ENCODE measurements at places on chromosomes 16 and 17.

DNA sequence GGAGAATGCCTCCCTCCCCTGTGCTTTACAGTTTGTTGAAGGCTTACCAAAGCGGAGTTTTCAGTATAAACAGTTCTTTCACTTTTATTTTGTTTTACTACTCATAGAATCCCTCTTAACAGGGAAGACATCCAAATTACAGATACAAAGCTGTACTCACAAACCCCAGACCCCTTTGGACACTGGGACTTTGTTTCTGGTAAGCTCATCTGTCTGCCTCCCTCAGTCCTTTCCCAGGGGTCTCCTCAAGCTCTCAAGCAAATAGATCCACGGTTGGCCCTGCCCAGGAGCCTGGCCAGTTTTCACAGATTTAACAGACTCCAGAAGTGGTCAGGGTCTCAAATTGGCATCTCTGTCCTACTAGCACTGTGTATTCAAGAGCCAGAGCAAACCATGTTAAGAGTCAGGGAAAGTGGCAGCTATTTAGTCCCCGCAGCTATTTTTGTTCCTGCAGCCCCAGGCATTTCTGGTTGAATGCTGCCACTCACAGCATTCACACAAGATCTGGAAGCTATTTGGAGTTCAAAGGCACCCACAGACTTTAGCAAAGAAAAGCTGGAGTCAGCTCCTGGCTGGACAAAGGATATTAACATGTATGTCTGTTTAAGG lies 54.2 kb downstream of the TMEM100 start:
- no peak for DNase-seq

DNA sequence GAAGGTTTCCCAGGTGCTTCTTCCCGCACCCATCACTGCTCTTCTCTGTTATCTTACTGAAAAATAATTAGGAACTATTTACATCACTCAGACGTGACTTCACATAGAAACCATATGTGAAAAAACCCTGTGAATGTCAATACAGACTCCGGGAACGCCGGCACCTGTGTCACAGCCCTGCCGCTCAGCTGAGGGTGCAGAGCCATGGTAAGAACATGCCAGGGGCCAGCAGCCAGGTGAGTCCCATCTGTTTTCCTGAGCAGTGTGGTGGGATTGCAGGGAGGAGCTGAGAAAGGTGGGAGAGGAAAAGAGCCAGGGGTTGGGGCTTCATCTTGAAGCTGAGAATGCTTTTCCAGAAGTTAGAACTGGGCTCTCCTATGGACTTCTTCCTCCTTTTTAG lies 13.7 kb downstream of the FOXF1 start:
- no peak for DNase-seq

DNA sequence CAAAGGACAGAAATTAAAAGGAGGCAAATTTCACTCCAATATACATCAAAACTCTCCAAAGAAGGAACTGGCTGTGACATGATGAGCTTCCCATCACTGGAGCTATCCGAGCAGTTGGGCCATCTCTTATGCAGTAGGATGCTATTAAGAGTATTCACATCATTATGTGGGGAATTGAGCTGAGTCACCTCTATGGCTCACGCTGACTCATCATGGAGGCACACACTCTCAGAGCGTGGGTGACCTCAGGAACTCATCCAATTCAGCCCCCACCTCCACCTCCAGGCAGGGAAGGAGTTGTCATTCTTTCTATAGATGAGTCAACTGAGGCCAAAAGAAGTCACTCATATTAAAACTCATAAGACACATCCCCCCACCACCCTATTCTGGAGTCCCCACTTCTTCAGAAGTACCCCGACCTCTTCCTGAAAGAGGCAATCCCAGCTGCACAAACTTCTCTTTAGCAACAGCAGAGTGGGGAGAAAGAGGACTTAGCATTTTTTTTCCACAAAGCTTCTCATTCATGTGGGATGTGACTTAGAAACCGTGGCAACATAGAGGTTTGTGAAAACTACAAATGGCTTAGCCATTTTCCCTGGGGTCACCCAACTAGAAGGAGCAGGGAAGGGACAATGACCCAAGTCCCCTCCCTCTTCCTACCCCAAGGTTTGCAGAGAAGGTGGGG lies 32.5 kb downstream of the ABCC12 start:
- DNase-seq = peak; percentile 81

DNA sequence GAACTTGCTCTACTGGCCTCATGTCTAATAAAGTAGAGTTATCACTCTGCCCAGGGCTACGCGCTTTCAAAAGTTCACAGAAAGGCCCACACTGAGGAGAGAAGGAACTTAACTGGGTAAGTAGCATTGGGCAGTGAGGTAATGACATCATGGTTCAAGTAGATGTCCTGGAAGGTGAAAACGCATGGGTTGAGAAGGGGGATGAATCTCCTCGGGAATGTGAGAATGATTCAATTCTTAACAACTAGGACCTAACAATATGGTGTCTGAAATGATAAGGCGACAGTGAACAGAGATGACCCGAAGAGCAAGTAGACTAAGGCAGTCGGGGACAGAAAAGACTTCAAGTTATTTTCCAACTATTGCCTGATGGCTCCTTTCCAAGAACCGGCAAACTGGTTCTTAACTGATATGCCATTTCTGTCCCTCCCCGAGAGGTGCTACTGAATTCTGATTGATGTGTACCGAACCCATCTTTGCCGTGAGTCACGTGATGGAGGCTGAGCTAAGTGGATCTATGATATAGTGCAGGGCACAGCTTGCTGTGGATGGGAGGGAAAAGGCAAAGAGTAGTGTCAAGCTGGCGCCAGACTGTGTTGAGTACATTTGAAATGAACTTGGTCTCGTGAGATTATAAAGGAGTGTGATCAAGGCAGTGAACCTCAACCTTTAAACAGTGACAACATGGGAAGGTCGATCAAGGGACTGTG lies 44.1 kb downstream of the MARCHF10 start:
- DNase-seq = no peak

GRCh38 chr16:6633456-6633855 lies 699.2 kb upstream of the RBFOX1 start:
- no peak for DNase-seq

DNA sequence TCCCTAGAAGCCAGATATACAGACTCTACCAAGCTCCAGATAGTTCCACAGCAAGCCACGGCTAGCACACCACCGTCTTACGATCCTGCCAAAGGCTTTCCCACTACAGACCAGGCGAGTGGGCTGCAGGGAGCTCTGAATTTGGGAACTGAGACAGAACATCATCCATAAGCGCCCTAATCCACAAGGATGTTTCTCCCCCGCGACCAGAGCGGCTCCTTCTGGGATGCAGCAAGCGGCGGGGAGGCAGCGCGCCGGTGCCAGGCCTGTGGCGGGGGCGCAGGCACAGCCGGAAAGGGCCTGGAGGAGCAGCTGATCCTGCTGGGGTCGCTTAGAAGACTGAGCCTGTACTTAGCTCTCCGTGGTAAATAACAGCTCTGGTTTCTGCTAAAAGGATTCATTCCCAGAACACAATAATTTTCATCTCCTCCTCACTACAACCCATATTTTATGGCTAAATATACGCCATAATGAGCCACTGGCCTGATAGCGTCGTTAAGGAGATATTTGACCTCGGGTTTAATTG lies 16.2 kb upstream of the FOXF1 start:
- no peak for DNase-seq

DNA sequence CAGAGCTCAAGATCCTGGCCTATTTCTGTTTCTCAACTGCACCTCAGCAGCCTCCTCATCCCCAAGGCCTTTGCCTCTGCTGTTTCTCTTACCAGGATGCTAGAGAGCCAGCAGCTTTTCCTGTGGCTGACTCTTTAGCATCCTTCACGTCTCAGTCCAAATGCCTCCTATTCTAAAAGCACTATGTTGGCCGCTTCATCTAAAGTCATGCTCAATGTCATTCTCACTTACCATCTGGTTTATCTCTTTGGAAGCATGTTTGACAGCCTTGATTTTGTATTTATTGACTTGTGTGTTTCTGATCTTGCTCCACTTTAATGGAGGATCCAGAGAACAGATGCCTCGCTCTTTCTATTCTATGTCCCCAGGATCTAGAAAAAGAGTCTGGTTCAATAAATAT lies 351.8 kb upstream of the CDH11 start:
- DNase-seq = no peak

DNA sequence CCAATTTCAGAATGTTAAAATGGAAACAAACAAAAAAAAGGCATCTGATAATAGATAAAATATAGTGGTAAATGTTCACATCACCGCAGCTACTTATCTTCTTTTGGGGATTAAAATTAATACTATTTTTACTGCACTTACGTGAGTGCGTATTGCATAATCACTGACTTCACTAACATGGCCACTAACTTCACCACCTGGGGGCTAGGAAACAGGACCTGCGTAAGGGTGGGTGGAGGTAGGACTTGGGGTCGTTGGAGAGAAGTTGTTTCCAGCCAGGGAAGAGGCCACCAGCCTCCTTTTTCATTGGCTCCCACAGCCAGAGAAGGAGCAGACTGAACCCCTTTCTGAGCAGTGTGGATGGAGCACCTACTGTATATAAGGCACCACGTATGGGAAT lies 166.4 kb downstream of the SALL1 start:
- no peak for DNase-seq

- peak; percentile 67 for DNase-seq
Observed at GRCh38 chr17:32461853-32462617, 17.7 kb downstream of the PSMD11 start.

GRCh38 chr16:51996516-51996915 lies 550.4 kb downstream of the TOX3 start:
- no peak for DNase-seq
